T-helper 2 cell treated with Interferon-gamma antibody and Interleukin-4, amounts not matched to agents 5 μg/mL and 100 μg/mL, for 36 hours (primary cell): ENCODE measurements at places on chromosomes 11 and 22.

DNA sequence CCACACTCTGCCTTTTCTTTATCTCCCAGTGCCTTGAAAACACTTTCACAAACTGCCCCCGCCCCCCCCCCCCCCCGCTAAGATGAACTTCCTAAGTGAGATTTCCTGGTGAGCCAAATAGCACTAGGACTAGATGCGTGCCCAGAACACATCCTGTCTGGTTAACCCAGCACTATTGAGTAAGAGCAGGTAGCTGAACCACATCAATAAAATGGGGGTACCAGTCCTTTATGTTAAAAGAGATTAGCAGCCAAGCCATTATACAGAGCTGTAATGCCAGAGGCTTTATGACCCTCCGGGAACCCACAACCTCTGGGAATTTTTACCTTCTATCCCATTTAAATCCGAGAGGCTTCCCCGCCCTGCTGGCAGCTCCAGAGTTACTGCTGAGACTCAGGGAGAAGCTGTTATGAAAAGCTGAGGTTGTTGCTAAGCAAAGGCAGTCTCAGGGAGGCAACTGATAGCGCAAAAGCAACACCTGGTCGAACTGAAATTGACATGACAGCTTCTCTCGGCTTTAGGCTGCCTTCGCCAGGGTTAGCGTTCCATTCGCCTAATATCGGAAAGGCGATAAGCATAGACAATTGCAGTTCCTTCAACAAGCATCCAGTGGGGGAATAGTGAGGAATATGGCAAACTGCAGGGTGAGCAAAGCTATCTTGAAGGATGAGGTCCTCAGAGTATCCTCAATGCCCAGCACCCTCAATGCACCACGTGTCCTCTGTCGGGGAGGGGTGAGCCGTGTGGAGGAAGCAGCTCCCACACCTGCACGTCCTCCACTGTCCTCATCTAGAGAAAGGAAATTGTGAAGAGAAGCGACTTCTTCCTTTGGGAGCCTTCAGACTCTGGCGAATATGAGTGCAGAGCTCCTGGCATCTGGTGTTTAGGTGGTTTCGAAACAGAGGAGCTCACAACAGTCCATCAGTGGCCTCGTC, 977.0 kb downstream of the NTM start:
- H3K36me3 ChIP-seq, result no peaks in the 10 kb centered on the region
- no peak overlapping the region for H3K4me3 ChIP-seq
- peak overlapping the region; percentile 27 for H3K27ac ChIP-seq
- peaks cover 28% of the 10 kb centered on the region for H3K4me1 ChIP-seq
- no peaks in the 10 kb centered on the region for H3K27me3 ChIP-seq
- DNase-seq, result no peak

GRCh38 chr11:130166457-130166784, 6.8 kb downstream of the ST14 start:
- no peaks in the 10 kb centered on the region for H3K4me1 ChIP-seq
- H3K27me3 ChIP-seq, result peaks cover 36% of the 10 kb centered on the region
- DNase-seq, result no peak
- H3K27ac ChIP-seq, result no peak overlapping the region
- no peak overlapping the region for H3K4me3 ChIP-seq
- no peaks in the 10 kb centered on the region for H3K36me3 ChIP-seq

DNA sequence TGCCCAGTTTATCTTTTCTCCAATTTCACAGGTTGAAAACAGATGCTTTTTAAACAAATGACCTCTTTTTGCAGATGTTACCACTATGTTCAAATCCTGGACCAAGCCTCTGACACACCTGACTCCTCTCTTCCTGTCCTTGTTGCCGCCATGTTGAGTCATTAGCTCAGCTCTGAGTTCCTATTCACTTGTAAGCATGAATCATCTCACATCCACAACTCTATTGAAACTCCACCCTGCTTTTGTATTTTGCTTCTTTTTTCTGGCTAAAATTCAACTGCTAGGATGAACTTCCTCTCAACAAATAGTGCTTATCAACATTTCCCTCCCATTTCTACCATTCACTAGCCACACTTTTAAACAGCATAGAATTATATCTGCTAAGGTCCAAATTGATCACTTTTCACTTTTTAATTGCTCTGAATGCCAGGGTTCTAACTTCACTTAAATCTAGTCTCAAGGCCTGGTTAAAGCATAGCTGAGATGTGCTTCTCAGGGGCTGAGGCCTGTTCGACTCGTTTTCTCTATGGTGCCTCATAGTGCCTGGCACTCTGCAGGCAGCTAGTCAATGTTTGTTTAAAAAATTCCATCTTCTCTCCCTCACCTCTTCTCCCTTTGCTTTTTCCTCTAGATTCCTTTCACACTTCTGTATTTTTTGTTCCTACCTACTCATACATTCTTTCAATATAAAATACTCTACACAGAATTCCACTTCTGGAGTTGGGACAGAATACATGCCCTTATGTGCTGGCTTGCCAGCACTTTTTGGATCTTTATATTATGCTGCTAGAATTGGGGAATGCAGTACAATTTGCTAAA, 3.9 kb downstream of the JOSD1 start:
- peaks cover 45% of the 10 kb centered on the region for H3K36me3 ChIP-seq
- peak overlapping the region; percentile 89 for H3K27ac ChIP-seq
- H3K4me3 ChIP-seq, result peak overlapping the region; percentile 94
- peaks cover 51% of the 10 kb centered on the region for H3K4me1 ChIP-seq
- DNase-seq, result peak; percentile 53

GRCh38 chr11:72069787-72070251, 10.5 kb downstream of the NUMA1 start:
- H3K27ac ChIP-seq, result peak overlapping the region; percentile 34
- no peak overlapping the region for H3K4me3 ChIP-seq
- H3K27me3 ChIP-seq, result no peaks in the 10 kb centered on the region
- peaks cover 27% of the 10 kb centered on the region for H3K36me3 ChIP-seq
- H3K4me1 ChIP-seq, result peaks cover 45% of the 10 kb centered on the region
- DNase-seq, result peak; percentile 21

GRCh38 chr11:76559346-76559745, 111.2 kb downstream of the LRRC32 start:
- peaks cover 2% of the 10 kb centered on the region for H3K36me3 ChIP-seq
- H3K4me1 ChIP-seq, result peaks cover 17% of the 10 kb centered on the region
- no peak for DNase-seq
- no peaks in the 10 kb centered on the region for H3K27me3 ChIP-seq
- no peak overlapping the region for H3K4me3 ChIP-seq
- H3K27ac ChIP-seq, result peak overlapping the region; percentile 7

DNA sequence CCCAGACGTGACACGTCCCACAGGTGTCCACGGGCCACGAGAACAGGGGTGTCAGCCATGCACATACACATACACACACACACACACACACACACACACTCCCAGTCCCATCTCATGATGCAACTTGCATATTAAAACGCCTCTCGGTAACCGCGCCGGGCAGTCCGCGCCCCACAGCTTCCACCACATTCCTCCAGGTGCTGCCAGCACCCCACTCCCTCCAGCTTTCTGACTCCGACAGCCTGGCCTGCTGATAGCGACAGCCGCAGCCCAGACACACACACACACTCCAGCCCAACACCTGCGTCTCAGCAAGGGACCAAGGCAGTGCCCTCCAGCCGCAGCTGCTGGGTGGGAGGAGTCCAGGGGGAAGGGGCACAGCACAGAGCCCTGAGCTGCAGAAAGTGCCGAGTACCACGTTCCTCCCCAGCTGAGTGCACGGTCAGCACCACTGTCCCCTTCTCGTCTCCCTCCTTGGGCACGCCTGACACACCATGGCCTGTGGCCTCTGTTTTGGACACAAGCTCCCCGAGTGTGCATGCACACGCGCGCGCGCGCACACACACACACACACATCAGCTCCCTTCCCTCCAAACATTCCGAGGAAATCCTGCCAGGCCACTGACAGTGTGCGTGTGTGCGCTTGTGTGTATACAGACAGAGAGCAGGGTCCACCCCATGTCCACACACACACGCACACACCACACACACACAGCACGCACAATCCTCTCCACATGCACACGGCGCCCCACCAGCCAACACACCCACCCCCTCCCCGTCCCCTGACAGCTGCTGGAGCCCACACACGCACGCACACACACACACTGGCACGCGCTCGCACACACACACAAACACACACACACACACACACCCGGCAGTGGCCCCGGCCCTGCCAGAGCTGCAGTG, 1.2 kb downstream of the ELFN2 start:
- no peak for DNase-seq
- no peaks in the 10 kb centered on the region for H3K4me1 ChIP-seq
- H3K27ac ChIP-seq, result no peak overlapping the region
- no peak overlapping the region for H3K4me3 ChIP-seq
- H3K27me3 ChIP-seq, result peaks cover 72% of the 10 kb centered on the region

DNA sequence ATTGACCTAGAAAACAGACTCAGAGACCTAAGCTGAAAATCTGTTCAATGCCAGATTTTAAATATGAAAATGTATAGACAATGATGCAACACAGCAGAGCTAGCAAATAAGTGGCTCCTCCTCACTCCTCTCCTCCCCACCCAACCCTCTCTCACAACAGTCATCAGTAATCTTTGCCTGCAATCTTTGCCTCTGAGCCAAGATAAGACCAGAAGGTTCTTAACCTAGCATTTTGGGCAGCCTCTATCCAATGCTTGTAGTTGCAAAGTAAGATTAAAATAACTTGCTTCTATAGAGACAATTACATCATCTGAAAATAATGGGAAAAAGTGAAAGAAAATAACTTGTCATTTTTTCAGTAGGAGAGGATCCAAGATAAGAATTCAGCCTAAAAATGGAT, 117.3 kb downstream of the PARVA start:
- H3K4me3 ChIP-seq, result no peak overlapping the region
- no peak overlapping the region for H3K27ac ChIP-seq
- H3K4me1 ChIP-seq, result no peaks in the 10 kb centered on the region
- DNase-seq, result no peak
- H3K36me3 ChIP-seq, result no peaks in the 10 kb centered on the region
- peaks cover 8% of the 10 kb centered on the region for H3K27me3 ChIP-seq

GRCh38 chr11:77725433-77725832, 87.8 kb upstream of the CLNS1A start:
- no peaks in the 10 kb centered on the region for H3K27me3 ChIP-seq
- no peak for DNase-seq
- H3K27ac ChIP-seq, result no peak overlapping the region
- H3K4me3 ChIP-seq, result no peak overlapping the region
